ENCODE measurements at places on chromosomes 7 and 10. TPM values are rescaled to one million over a fixed set of nuclear protein-coding genes. Genes with fewer than 3 reads are reported as not detected.

DNA sequence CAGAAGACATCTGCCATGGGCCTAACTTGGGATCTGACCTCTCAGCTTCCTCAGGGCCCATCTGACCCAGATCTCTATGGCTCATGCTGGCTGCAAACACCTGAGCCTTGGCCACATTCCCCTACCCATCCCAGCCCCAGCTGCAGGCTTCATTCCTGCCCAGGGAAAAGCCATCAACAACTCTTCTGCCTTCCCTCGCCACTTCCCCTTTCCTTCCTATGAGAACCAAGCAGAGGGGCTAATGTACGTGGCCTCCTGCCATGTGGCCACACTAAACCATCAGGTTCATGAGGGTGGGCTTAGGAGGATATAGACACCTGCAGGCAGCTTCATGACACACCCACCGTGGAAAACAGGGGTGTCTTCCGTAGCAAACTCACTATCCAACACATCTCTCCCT is 312.2 kb downstream of the GALNT17 start:
- no peak for DNase-seq
- no peak overlapping the region for H3K27ac ChIP-seq
- no peaks in the 10 kb centered on the region for H3K27me3 ChIP-seq
- no peak overlapping the region for H3K4me3 ChIP-seq
- no peaks in the 10 kb centered on the region for H3K36me3 ChIP-seq

DNA sequence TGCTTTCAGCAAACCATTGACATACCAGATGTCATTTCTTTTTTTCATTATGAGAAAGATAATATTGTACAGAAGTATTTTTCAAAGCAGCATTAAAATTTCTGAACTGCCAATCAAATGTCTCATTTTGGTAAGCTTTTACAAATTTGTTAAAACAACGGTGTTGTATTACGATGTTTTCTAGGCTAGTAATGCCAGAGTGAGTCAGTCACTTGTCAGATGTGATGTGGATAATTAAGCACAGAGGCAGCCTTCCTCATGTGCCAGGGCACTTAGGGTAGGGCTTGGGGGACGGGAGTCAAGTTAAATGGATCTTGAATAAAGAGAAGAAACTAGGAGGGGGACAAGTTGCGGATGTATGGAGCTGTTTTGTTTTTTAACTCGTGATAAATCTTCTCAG is 10.1 kb downstream of the PSTK start:
- H3K4me1 ChIP-seq, result no peaks in the 10 kb centered on the region
- H3K4me3 ChIP-seq, result no peak overlapping the region
- no peak for DNase-seq
- H3K27me3 ChIP-seq, result no peaks in the 10 kb centered on the region

- H3K4me1 ChIP-seq, result no peaks in the 10 kb centered on the region
- no peaks in the 10 kb centered on the region for H3K36me3 ChIP-seq
- H3K4me3 ChIP-seq, result no peak overlapping the region
- no peak overlapping the region for H3K27ac ChIP-seq
Observed at GRCh38 chr7:12025246-12025645, 185.8 kb upstream of the TMEM106B start.

DNA sequence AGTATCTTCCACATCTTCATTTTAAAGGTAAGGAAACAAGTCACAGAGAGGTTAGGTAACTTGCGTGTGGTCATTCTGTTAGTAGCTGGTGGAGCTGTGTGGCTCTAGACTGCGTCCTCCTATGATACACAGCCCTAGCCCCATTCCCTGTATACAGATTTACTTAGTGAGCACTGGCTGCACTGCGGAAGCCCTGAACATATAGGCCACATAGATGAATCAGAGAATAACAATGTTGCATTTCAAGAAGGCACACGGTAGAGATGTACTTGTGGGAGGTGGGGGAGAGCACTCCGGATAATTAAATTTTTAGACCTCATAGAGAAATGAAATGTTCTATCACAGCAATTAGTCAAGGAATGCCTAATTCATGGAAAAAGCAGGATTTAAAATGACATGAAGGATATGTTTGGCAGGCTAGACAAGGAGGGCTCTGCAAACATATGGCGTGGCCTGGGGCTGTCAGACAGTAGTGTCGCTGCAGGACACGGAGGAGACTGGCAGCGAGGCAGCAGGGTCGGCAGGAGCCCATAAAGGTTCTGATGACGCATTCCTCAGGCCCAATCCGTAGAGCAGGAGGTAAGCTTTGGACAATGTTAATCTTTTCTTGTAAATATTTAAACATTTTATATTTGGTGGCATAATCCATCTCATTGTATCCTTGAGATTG is 29.5 kb downstream of the RAB11FIP2 start:
- H3K4me3 ChIP-seq, result no peak overlapping the region
- peaks cover 4% of the 10 kb centered on the region for H3K36me3 ChIP-seq
- H3K27me3 ChIP-seq, result no peaks in the 10 kb centered on the region
- H3K4me1 ChIP-seq, result no peaks in the 10 kb centered on the region

DNA sequence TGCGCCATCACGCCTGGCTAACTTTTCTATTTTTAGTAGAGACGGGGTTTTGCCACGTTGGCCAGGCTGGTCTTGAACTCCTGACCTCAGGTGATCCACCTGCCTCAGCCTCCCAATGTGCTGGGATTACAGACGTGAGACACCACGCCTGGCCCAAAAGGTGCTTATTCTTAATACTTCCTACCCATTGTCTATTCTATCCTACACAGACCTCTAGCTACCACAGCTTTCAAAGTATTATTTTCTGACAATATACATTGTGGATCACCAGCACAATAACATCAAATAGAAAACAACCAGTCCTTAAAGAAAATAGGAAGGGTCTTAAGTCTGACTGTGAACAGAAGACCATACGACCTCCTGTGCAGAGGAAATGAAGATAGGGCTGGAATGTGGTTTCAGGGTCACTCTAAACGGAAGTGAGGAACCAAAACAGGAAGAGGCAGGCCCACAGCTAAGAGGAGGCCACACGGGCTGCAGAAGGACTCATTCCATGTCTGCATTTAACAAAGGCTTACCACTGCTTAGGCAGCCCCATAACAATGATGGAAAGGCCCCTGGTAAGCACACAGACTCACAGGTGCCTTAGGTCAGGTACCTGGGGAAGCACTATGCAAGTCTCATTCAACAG is 115.2 kb downstream of the ZFAND4 start:
- DNase-seq, result no peak
- no peaks in the 10 kb centered on the region for H3K4me1 ChIP-seq
- no peaks in the 10 kb centered on the region for H3K36me3 ChIP-seq

DNA sequence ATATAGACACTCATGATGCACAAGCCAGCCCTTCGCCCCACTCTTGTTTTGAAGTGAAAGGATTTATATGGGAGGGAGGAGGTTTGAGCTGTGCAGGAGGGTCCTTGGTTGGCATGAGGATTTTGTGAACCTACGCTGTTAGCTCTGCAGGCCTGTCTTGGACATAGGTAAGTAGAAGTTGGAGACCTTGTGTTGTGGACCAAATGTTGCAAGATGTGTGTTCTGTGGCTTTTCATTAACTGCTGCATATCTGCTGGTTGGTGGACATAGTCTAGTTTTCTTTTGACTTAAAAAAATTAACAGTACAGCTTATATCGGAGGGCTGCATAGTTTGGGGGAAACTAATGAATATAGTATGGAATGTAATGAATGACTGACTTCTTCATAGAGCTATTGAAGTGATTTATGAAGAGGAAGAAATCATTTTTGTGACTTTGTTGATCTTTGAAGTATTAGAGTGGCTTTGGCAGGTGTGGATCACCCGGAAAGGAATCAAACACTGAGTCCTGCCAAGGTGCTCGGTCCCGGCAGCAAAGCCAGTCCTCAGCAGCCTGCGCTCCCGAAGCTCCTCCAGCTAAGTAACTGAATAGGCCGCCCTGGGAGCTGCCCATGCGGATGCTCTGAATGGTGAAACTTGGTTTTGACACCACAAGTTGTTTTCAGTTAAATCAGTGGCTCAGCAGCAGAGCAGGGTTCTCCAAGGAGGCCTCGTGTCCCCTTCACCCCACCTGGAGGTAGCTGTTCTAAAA is 3.2 kb downstream of the MGMT start:
- H3K27me3 ChIP-seq, result no peaks in the 10 kb centered on the region
- H3K4me3 ChIP-seq, result no peak overlapping the region
- H3K36me3 ChIP-seq, result peaks cover 11% of the 10 kb centered on the region
- peaks cover 19% of the 10 kb centered on the region for H3K4me1 ChIP-seq
- DNase-seq, result peak; percentile 90

DNA sequence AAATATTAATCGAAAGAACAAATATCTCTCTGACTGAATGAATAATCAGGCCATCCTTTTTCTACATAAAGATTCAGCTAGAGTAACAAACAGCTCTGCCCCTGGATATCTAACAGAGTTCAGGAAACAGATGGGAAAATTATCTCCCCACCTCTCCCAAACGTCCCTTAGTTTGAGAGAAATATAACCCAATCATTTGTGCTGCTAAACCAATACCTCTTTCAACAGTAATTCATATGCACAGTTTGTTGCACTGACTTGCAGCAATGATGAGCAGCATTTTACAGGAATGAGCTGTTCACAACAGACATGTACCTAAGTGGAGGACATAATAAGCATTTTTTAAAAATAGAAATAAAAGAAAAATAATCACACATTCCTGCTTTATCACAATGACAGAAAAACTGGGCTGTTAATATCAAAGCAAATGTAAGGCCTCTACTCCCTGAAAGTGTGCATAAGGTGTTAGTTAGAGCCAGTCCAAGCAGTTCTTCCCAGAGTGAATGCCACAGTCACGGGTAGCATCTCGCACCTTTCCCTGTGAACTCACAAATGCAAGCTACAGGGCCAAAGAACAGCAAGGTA is 2.3 kb downstream of the CREB3L2 start:
- peaks cover 47% of the 10 kb centered on the region for H3K4me1 ChIP-seq
- H3K4me3 ChIP-seq, result peak overlapping the region; percentile 98
- H3K27ac ChIP-seq, result peak overlapping the region; percentile 93
- H3K36me3 ChIP-seq, result no peaks in the 10 kb centered on the region
- no peak for DNase-seq

DNA sequence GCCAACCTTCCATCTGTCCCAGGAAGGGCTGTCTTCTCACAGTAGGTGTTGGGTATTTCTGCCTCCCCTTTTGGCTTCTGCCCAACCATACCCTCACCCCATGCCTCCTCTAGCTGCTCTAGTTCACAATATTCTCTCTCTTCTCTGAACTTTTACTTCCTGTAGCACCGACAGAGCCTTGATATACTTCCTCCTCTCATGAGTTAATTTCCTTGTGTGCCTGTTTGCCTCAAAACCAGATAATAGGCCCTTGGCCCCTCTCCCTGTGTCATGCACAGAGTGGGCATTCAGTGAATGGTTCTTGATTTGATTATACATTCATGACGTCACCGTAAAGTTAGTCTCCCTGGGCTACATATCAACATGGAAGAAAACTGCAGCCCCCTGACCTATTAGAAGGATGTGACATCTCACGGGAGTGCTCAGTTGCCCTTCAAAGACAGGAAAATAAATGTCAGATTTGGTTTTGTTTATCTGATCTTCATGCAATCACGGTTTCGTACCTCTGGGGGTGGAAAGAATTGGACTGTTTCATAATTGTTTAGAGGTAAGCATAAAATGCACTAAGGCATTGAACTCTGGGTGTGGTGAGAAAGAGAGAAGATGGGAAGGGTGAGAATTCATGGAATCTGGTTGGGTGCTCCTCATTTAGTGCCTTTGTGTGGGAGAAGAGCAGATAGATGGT is 127.7 kb downstream of the ITIH5 start:
- no peaks in the 10 kb centered on the region for H3K36me3 ChIP-seq
- H3K27me3 ChIP-seq, result no peaks in the 10 kb centered on the region
- no peak overlapping the region for H3K27ac ChIP-seq
- peaks cover 8% of the 10 kb centered on the region for H3K4me1 ChIP-seq

SAP25 gene
- total RNA-seq, result 2.9 TPM

ZCWPW1 gene
- total RNA-seq, result 5.9 TPM

PDCD4 gene
- total RNA-seq, result 110 TPM

TIMM23 gene
- 47.6 TPM for total RNA-seq

OPN1SW gene
- not detected for total RNA-seq

TSPAN13 gene
- total RNA-seq, result 13.8 TPM

TFPI2 gene
- 0.74 TPM for total RNA-seq
